ENCODE measurements at places on chromosomes 4 and X.

DNA sequence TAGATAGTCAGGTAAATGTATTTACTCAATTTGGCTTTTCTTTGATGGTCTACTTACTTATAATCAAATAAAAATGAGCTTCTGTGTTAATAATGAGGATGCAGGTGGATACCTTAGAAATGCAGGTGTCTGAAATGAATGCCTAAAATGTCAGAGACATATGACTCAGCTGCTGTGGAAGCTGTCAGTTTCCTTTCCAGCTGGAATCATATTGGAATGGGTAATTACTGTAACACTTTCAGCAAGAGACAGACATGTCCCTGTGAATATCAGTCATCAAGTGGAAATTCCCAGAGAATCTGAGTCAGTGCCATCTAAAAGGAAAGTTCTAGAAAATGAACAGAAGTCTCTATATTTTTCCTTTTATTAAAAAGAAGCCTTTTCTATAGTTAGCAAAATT lies 783.0 kb upstream of the AADAT start:
- no peak for DNase-seq

- DNase-seq: no peak
Measured at GRCh38 chr4:187301923-187302322, 578.3 kb upstream of the FAT1 start.

DNA sequence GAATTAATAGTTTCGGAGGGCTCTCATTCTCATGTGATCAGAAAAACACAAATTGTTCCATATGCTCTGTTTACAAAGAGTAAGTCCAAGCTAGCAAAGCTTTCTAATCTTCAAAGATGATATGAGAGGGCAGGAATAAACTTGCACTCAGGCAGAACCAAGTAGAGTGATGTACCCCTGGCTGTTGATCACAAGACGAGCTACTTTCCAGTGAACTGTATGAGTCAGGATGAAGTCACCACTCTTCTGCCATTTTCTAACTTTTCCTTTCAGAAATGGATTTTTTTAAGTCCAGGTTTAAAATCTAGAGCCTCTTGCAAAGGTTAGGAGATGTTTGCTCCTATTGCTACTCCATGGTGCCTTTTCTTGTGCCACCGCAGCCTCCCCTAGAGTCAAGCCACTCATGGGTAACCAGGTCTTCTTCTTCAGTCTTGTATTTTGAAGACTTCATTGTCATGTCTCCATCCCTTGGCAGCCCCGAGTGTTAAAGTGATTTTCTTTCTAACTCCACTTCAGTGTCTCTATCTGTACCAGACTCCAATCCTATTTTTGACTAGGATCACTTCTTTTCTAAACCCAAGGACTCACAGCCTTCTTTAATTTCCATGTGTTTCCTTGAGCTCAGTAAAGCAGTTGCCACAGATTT lies 171.9 kb upstream of the GALNT7 start:
- DNase-seq: peak; percentile 27

GRCh38 chr4:68895561-68896198 lies 55.9 kb downstream of the UGT2A3 start:
- DNase-seq: no peak

- peak; percentile 49 for DNase-seq
Measured at GRCh38 chr4:137531168-137531985, 917 bp downstream of the PCDH18 start.

DNA sequence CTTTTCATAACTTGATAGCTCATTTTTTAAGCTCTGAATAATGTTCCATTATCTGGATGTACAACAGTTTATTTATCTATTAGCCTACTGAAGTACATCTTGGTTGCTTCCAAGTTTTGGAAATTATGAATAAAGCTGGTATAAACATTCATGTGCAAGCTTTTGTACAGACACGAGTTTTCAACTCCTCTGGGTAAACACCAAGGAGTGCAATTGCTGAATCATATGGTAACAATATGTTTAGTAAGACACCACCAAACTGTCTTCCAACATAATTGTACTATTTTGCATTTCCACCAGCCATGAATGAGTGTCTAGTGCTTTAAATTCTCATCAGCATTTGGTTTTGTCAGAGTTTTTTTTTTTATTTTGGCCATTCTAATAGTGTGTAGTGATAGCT lies 266.7 kb upstream of the ATOH1 start:
- no peak for DNase-seq

- DNase-seq: no peak
Measured at GRCh38 chr4:151074416-151074916, 25.0 kb upstream of the RPS3A start.

- peak; percentile 57 for DNase-seq
Measured at GRCh38 chrX:123171781-123172180, 12.3 kb upstream of the GRIA3 start.

DNA sequence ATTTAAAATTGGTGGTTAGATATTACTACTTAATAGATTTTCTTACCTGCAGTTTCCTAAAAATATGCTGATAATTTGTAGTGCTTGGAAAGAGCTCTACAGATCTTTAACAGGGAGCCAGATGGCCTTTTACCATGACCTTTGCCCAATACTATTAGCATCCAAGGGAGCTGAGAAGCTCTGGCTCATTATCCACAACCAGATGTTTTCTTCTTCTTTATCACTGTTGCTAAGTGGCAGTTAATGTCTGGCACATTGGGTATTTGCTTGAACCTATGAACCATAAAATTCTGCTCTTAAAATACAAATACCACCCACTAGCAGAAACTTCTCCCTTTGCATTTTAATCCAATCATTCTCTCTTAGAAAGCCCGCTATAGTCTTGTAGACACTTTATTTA lies 1480.3 kb downstream of the C4orf33 start:
- no peak for DNase-seq

DNA sequence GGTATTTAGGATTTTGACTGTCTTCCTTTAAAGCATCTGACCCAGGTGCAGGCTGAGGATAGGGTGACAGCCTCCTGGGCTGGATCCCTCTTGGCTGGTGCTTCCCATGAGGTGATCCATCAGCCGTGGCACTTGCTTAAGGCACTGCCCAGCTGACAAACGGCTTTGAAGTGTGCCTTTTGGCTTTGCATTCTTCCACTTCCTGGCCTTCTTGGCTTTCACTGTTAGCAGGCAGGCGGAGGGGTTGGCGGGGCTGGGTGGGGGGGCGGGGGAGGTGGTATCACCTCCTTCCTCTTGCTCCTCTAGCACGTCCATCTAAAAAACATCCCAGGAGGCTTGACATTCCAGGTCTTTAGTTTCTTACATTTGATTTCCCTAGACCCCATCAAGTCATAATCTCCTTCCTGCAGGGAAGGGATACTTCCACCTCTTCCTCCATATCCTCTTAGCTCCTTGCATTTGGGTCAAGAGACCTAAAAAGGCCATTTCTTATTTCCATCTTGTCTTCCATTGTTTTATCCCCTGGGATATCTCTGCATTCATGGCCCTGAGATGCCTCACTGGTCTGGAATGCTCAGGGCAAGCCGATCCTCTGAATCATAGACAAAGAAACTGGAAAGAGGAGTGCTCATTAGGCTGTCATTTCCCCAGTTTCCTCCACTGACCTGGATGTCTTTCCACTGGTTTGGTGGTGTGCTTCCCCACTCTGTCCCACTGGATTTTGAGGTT lies 11.3 kb upstream of the APLN start:
- DNase-seq: peak; percentile 55

DNA sequence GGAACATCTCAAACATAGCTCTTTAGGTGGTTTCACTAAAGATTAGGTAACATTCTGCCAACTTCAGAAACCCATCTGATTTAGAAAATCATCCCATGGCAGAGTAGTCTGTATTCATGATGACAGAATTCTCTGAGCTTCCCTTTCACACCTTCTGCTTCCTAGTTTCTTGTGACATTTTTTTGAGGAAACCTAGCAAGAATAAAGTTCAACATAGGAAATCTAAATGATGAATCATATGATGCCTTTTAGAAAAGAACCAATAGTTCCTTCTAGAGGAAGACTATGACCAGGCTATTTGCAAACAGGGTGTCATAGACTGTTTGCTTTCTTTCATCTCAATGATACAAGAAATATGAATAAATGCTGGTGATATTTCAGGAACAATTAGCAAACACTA lies 49.8 kb upstream of the CAMK2D start:
- no peak for DNase-seq

- no peak for DNase-seq
Measured at GRCh38 chrX:10800796-10801195, 180.4 kb upstream of the MID1 start.

Measured in HFFc6 (cell line).